Ascending aorta (tissue), 2 donors: ENCODE measurements at places on chromosomes 2 and 18.

GRCh38 chr2:132690664-132691303 lies 20.8 kb upstream of the LYPD1 start:
- no peak for DNase-seq

DNA sequence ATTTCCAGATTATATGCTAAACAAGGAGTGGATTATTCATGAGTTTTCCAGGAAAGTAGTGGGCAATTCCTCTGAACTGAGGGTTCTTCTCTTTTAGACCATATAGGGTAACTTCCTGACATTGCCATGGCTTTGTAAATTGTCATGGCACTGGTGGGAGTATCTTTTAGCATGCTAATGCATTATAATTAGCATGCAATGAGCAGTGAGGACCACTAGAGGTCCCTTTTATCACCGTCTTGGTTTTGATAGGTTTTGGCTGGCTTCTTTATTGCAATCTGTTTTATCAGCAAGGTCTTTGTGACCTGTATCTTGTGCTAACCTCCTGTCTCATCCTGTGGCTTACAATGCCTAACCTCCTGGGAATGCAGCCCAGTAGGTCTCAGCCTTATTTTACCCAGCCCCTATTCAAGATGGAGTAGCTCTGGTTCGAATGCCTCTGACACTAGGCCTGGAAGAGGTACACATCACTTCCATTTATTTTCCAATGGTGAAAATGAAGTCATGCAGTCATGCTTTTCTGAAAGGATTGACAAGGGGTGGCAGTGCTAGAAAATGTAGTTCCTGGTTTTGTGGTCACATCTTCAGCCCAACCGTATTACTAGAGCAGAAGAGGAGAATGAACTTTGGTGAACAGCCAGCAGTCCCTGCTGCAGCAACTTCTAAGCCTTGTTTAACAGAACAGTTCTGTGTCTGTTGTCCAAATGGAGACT lies 26.6 kb upstream of the ITGA4 start:
- DNase-seq: no peak

DNA sequence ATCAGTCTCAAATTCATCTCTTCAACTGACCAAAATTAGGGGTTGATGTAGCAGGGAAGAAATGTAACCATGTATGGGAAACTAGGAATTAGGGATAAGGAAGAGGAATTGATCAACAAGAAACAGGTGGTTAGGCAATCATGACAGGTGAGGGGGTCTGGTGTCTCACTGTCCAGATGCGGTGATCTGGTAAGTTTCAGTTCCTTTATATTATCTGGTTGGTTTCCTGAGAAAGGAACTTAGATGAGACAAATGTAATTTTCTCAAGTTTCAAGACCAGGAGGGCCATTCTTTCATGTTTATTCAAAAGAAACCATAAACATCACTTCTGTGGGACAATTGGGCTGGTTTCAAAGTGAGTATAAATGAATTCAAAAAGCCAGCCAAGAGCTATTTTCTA lies 306.2 kb upstream of the KCNJ3 start:
- DNase-seq: no peak

DNA sequence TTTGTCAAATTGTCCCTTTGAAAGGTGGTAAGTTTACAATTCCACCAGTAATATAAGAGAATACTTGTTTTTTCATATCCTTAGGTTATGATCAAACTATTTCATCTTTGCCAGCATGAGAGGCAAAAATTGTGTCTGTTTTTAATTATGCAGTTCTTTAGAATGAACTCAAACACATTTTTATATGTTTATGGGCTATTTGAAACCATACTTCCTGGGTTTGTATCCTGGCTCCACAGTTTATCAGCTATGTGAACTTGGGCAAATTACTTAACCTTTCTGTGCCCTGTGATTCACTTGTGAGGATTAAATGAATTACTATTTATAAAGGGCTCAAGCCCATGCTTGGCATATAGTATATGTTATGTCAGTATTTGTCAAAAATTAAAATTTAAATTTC lies 109.4 kb downstream of the TANC1 start:
- no peak for DNase-seq

- no peak for DNase-seq
Measured at GRCh38 chr2:184047536-184047935, 550.8 kb upstream of the ZNF804A start.

- no peak for DNase-seq
Measured at GRCh38 chr18:11955239-11956029, 25.9 kb upstream of the IMPA2 start.

- DNase-seq: no peak
Measured at GRCh38 chr2:28082131-28082530, 191.6 kb downstream of the BABAM2 start.

DNA sequence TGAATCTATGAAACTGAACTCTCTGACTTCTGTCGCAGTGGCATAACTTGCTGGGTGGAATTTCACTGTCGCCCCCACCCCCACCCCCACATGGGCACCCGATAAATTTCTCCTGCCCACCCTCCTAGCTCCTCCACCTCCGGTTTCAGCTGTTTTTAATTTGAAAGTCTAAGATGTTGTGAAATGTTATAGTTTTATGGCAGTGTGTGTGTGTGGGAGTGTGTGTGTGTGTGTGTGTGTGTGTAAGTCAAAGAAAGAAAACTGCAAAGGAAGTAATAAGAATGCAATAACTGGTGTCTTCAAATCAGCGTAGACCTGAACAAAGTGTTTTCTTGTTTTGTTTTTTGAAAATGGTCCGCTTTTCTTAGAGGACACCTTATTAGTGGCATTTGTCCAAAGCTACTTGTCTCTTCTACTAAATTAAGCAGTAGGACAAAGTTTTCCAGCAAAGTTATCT lies 388 bp downstream of the DTNA start:
- no peak for DNase-seq

- no peak for DNase-seq
Measured at GRCh38 chr2:166676716-166677115, 182.7 kb upstream of the SCN7A start.

DNA sequence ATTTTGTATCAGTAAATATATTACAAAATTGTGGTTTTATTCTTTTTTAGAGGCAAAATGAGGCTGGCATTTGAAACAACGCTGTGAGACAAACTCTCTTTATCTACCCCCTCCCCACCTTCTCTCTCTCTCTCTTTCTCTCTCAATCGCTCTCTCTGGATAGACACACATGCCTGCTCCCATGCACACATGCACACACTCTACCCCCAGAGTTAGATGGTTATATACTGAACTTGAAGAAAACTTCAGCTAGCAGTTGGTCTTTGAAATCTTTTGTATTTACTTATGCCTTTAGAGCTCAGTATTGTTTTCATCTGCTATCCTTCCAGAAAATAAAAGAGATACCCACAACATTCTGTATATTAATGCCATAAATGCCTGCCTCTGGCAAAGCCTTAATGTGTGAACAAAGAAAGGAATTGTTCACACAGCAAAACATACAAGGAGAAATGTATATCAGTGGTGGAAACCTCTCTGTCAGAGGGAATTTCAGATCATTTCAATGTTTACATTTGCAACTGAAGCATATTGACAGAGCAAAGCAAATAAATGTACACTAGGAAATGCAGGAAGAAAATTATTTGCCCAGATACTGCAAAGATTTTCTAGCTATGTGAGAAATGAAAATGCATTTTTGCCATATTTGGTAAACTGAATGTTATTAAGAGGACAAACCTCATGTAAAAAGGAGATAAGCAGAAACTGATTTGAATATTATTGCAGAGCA lies 217.0 kb upstream of the UBE2E3 start:
- no peak for DNase-seq

GRCh38 chr18:27847412-27847811 lies 329.5 kb downstream of the CDH2 start:
- DNase-seq: no peak

DNA sequence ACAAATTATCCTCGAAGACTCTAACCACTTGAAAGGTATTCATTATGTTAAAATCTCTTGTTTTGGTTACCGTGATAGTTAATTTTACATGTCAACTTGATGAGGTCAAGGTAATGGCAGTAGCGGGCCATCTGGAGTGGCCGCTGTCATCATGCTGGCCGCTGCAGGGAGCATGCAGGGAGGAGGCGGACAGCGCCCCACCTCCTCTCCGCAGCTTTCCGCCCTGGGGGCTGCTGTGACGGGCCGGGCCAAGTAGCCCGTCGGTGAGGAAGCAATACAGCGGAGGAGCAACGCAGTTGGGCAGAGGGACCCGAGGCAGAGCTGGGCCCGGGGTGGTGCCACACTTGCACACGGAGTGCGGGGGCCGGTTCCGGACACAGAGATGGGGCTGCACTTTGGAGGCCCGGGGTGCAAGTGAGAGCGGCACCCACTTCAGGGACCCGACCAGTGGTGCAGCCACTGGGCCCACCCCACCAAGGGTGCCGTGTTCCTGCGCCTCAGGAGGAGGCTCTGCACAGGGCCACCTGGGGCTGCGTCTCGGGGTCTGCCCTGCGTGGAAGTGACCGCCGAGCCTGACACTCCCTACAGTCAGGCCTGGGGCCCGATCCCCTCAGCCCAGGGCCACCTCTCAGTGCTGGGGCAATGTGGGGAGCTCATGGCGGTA lies 452.4 kb downstream of the LRATD1 start:
- no peak for DNase-seq

GRCh38 chr2:234932591-234933168 lies 19.1 kb upstream of the SH3BP4 start:
- DNase-seq: no peak

DNA sequence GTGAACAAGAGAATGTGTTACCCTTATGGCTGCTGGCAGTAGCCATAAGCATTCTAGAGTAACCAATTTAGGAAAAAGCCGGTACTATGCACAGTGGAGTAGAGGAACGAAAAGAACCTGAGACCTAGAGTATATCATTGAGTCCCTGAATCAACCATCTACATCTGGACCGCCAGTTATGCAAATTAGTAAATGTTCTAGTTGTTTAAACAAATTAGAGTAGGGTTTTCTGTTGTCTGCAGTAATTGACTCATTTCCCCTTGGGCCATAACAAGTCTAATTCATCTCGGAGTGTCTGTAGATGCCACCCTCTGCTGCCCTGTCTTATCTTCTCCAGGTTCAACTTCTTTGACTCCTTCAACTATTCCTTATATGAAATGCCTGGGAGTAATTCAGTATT lies 60.1 kb upstream of the CAPN13 start:
- DNase-seq: no peak

GRCh38 chr2:213253162-213253561 lies 31.1 kb upstream of the SPAG16 start:
- no peak for DNase-seq

DNA sequence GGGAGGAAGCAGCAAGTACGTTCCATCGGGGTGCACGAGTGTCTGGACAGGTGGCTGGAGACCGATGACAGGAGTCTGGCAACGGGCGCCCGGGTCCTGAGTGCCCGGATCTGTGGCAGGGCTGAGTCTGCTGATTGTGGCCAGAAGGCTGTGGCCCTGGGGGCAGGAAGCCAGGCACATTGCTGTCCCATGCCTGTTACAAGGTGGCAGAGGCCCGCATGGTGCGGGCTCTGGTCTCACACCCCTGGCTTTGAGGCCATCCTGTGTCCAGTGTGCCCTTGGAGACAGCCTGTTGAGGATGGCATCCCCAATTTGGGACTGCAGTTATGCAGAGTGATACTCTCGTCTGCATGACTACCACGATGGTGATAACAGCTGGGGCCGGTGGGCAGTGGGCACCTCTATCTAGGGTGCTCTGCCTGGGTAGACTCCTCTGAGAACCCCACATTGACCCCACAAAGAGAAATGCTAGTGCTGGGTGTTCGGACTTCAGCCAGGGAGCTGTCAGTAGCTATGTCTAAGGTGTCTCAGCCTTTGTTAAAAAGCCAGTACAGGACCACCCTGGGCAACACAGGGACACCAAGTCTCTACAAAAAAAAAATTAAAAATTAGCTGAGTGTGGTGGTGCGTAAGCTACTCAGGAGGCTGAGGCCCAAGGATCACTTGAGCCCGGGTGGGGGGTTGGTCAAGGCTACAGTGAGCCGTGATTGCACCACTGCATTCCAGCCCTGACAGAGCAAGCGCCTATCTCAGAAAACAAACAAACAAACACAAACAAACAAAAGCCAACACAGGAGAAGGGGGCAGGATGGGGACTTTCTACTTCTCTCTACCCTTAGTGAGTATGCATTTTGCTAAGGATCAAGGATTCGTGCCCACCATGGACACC lies 88.3 kb downstream of the RHOB start:
- no peak for DNase-seq

- DNase-seq: no peak
Measured at GRCh38 chr18:49431165-49431962, 29.1 kb downstream of the DYM start.

GRCh38 chr18:44729631-44730101 lies 49.0 kb downstream of the SETBP1 start:
- DNase-seq: no peak

DNA sequence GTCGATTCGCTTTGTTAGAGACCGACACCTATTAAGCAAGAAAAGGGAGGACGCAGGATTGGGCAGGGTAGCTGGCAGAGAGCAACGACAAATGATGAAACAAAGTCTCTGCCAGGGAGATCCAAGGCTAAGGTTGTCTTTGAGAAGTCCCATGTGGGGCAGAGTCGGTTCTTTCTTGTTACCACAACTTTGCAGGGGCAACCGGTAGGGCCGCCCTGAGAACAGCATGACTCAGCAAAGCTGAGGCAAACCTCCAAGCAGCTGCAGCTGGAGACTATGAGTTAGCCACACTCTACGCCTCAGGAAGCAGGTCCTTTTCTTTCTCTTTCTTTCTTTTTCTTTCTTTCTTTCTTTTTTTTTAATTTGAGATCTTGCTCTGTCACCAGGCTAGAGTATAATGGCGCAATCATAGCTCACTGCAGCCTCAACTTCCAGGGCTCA lies 452.3 kb upstream of the ID2 start:
- peak; percentile 51 for DNase-seq

DNA sequence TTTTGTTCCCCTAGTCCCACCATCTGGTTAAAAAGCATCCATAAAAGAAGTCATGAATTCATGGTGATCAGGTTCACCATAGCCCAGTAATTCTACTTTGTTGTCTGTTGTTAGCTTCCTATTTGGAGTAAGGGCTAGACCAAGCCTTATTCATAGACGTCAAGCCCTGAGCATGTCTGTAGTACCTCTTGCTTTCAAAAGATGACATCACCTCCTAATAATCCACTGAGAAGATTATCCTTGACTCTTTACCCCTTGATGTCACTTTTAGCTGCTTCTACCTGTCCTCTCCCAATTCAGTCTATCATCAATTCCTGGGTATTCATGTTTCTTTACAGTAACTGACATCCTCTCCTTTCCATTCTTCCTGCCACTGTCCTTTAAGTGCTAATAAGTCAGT lies 90.1 kb downstream of the EML6 start:
- no peak for DNase-seq

DNA sequence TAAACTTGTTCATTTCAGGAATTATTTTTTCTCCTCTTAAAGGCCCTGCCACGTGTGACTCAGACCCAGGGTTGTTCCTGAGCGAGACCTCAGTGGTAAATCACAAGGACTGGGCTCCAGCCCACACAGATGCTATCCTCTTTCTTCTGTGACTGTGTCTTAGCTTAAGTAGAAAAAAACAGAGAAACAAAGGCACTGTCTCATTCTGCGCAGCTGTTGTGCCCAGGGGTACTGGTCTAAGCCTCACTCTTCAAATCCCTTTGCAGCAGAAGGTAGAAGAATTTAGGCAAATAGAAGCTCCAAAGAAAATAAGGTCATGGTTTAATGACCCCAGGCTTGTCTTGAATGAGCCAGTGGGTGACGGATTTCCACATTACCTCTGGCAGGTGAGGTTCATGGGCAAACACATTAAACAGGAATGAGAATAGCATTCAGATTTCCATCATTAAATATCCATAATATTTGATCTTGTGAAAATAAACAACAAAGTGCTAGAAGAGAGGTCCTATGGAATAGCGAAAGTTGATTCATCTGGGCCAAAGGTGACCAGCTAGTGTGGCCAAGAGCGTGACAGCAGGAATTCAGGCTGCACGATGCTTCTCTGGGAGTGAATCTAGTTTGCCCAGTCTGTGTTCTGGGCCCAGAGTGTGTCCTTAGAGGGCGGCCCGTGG lies 63.3 kb downstream of the LIPG start:
- no peak for DNase-seq

- no peak for DNase-seq
Measured at GRCh38 chr18:57431467-57432080, 3.6 kb upstream of the ONECUT2 start.
